ENCODE measurements at places on chromosomes 7 and 10.

DNA sequence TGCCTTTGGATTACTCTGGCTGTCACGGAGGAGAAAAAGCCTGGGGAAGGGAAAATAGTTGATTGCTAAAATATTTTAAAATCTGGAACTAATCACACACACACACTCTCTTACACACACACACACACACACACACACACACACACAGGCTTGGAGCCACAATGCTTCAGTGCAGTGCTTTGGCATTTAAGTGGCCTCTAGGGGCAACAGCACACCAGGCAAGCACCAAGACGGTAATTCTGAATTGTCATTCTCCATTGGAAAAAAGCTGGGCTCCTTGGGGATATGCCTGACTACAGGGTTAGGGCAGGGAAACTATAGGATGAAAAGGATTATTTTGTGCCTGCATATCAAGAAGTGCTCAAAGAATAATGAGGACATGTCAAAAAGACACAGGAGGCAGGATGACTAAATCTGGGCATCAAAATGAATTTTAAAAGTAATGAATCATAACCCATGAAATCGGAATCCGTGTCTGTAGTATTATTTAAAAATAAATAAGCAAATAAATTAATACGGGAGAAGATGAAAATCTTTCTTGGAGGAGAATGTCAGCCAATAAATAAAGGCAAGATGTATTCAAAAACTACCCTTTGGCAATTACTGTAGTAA, 30.4 kb upstream of the DDC start:
- no peak for DNase-seq

DNA sequence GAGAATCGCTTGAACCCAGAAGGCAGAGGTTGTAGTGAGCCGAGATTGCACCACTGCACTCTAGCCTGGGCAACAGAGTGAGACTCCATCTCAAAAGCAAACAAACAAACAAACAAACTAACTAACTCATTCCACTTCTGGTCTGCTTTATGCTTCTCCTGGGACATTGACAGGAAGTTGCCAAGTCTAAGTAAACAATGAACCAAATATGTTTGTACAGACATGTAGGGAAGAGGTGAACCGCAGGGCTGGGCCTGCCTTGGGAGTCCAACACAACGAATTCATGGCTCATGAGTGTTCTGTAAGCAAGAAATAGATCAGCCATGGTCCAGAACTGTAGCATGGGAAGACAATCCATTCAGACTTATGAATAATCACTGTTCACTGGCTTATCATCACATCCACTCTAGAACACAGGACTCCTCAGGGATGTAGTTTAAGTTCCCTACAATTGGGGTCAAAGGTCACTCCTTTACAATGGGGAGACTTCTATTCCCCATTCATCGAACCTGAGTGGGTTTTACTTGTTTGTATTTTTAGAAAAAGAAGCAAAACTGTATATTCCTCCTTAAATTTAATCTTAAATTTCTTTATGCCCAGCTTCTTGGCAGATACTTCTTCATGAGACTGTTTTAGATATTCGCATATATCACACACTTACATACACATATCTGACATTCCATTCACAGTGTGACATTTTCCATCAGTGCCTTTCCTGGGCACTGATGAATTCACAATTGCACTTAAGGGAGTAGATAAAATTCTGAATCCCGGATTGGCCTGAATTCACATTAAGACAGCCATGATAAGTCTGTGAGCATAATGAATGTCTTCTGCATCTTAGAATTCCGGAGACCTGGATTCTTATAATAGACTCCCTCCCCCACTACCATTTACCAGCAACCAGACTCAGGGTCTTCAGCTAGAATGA, 159.1 kb upstream of the EEPD1 start:
- DNase-seq, result no peak

GRCh38 chr7:150897502-150898474, 45.5 kb downstream of the AOC1 start:
- no peak for DNase-seq

DNA sequence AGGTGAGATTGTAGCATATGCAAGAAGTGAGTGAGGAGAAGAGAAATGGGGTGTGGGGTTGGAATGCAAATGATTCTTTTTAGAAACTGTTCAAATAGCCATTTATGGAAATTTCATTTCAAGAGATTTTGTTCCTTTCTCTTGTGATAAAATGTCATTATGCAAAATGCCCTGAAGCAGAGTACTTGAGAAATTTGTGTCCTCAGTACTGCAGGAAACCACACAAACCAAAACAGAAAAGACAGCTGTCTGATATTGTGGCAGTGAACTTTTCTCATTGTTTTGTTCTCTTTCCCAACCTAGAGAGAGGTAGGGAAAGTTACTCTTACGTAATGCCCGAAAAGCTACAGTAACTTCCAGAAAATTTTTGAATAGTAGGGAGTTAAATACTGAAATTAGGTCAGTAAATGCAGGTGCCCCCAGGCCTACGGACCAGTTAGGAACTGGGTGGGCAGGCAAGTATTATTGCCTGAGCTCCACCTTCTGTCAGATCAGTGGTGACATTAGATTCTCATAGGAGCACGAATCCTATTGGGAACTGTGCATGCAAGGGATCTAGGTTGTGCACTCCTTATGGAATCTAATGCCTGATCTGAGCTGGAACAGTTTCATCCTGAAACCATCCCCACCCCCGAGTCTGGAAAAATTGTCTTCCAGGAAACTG, 34.0 kb downstream of the DLD start:
- DNase-seq, result peak; percentile 72

DNA sequence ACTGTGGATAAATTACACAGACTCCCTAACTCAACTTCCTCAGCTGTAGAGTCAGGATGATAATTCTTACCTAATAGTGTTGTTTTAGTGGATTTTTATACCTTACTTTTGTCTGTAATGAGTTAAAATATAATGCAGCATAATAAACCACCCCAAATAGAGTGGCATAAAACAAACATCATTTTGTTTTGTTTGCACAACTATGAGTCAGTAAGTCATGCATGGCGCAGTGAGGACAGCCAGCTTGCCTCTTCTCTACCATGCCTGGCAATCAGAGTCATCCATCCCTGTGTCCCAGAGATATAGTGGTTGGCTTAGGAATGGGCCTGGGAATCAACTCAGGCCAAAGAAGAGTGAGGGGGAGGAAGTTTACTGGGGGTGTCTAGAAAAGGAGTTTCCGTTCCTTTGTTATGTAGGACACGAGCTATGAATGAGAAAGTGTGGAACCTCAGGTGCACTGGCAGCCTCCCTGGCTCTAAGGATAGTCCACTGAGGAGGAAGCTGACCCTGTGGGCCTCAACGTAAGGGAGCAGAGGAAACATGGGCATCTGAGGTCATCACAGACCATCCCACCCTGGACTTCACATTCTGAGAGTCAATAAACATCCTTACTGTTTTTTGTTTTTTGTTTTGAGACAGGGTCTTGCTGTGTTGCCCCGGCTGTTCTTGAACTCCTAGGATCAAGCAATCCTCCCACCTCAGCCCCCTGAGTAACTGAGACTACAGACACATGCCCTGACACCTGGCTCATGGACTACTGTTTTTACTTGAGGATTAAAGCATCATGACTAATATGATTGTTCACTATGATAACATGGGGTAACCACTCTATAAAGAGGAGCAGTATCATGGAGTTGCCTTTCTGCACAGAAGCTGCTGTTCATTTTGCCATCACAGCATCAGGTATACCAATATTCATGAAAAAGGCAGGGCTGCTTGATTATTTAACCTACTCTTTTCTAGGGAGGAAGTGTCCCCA, 21.0 kb upstream of the GRB10 start:
- DNase-seq, result no peak

- no peak for DNase-seq
Measured at GRCh38 chr7:12764458-12764891, 77.0 kb downstream of the ARL4A start.

- DNase-seq, result no peak
Measured at GRCh38 chr7:42869131-42870020, 42.5 kb downstream of the C7orf25 start.

DNA sequence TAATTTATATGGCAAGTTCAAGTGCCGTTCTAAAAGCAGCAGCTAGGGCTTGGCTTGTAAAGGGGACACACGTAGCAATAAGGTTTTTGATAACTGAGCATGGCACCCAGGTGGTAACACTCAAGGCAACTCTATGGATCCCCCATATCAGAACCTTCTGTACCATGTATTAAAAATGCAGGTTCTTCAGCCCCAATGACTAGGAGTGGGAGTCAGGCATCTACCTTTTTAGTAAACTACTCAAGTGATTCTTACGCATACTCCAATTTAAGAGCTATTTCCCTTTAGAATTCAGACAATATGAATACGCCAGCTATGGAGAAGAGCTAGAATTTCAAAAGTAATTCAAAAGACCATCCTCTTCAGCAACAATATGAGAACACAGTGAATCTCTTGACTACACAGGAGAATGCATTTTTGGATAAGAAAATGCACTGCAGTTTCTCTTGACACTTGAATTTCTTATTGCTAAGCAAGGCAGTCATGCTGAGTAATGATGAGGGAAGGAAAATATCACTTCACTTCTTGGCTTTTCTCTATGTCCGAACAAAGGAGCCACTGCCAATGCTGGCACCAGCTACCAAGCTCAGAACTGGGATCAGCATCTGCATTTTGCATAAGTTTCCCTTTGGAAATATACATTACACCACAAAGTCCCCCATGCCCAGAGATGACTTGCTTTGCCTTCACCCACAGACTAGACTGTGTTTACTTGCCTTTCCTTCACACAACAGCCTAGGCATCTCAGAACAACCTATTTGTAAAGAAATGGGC, 53.5 kb downstream of the ABLIM1 start:
- no peak for DNase-seq

DNA sequence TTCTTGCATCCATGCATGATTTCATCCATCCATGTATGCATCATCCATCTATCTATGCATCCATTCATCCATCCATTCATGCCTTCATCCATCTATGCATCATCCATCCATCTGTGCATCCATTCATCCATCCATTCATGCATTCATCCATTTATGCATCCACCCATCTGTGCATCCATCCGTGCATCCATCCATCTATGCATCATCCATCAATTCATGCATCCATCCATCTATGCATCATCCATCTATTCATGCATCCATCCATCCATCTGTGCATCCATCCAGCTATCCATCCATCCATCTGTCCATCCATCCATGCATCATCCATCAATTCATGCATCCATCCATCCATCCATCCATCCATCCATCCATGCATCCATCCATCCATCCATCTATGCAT, 131.3 kb downstream of the DYNC2I1 start:
- no peak for DNase-seq

DNA sequence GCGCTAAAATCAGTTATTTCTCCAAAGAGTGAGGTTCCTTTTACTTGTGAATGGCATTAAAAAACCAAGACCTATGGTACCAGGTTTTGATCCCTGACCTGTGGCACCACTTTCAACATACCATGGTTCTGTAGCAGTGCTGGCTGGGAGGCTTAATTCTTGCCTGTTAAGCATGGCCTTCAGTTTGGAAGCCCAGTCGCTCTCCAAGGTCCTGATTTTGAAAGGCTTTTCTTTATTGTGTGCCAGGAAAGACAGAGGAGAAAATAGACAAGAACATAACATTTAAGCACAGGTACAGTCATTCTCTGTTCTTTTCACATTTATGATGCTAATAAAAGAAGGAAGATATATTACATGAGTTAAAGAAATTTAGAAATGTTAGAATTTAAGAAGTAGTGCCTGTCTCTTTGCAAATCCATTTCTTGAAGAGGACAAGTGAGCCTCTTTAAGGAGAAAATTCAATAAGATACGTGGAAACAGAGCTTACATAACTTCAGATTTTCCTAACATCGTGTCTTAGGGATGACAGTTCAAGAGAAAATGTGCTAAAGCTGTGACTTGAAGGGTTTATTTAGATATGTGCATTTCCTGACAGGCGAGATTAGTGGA, 357.6 kb downstream of the DPP6 start:
- no peak for DNase-seq

GRCh38 chr10:69470463-69471384, 19.5 kb downstream of the TSPAN15 start:
- DNase-seq, result no peak

DNA sequence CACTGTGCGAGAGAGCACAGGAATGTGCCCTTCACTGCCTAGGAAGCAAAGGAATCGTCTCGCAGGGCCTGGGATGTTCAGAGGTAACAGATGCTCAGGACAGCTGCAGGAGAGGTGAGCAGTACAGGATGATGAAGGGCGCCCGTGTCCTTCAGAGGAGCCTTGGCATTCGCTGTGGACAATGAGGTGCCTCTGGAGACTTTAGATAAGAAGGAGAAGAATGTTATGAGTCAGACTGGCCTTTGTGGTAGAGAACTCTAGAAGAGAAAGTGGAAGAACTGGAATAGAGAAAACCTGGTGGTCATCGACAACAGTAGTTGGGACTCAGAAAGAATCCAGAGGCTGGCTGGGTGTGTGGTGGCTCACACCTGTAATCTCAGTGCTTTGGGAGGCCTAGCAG, 64.4 kb upstream of the LEP start:
- DNase-seq, result no peak

DNA sequence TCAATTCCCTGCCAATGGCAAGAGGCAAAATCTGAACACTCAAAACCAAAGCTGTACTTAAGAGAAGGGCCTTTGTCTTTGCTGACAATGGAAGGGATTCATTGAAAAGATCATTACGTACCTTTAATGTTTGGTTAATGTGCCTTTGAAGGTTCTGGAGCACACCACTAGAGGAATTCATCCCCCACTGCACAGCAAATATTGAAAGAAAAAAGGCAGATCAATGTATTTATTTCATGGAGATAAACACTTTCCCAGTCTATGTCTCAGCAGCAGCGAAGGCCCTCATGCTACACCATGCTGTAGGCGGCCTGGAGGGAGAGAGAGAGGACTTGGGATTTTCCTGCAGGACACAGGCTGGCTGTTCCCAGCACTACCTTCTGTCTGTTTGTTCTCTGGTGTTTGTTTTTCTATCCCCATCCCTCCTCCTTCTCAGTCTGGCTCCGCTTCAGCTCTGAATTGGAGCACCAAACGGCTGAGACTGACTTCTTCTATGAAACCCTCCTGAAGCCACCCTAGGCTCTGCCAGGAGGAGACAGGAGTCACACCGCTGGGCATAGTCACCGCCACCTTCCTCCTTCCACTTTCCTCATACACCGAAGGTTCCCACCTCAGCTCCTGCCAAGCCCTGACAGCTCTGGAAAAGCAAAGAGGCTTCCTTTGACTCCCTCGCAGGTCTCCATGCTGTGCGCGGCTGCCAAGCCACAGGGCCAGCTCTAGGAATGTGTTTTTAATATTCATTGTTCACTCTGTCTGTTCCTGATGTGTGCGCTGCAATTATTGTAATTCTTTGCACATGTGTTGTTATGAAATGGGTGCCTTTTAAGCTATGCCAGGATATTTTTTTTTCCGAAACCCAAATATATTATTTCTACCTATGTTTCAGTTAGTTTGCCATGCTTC, 301.5 kb downstream of the FZD1 start:
- DNase-seq, result no peak

All from GF-D8 (cell line).